CD4-positive, alpha-beta T cell (primary cell): ENCODE measurements at places on chromosomes 11 and 22.

GRCh38 chr22:29503811-29504372, 23.9 kb downstream of the NEFH start:
- no peak for DNase-seq

- DNase-seq: no peak
Observed at GRCh38 chr11:36062796-36063365, 119.0 kb downstream of the LDLRAD3 start.

GRCh38 chr22:43624144-43624998, 187.7 kb downstream of the EFCAB6 start:
- DNase-seq: no peak

DNA sequence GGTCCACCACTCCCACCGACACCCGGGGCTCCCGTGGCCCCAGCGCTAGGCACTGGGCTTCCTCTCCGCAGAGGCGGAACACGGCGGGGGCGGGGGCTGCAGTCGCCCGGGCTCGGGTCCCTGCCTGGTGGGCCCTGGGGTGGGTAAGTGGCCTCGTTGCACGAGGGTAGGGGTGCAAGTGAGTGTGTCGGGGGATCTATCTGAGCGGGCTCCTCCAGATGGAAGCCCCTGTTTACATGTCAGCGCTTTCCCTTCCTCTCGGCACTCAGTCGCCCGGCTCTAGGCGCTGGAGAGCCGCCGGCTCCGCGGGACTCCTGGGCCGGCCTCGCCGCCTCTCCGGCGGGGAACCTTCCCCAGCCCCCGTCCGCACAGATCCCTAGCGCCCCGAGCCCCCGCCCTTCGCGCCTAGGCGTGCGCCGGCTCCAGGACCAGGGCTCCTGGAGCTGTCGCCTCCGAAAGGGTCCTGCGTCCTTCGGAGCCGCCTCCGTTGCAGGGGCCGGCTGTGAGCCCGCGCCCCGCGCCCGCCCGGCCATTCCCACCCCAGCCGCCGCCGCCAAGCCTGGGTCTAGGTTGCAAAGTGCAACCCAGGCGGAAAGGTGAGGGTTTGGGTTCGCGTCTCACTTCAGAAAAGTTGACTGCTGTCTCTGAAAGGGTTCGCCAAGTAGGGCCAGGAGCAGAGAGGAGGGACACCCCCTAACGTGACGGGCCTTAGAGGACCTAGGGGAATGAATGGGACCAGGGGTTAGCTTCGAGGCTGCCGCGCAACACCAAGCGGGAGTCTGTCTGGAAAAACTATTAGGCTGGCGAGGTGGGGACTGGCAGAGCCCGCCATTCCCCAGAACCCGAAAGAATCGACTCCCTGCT, 978 bp downstream of the FLI1 start:
- peak; percentile 54 for DNase-seq

DNA sequence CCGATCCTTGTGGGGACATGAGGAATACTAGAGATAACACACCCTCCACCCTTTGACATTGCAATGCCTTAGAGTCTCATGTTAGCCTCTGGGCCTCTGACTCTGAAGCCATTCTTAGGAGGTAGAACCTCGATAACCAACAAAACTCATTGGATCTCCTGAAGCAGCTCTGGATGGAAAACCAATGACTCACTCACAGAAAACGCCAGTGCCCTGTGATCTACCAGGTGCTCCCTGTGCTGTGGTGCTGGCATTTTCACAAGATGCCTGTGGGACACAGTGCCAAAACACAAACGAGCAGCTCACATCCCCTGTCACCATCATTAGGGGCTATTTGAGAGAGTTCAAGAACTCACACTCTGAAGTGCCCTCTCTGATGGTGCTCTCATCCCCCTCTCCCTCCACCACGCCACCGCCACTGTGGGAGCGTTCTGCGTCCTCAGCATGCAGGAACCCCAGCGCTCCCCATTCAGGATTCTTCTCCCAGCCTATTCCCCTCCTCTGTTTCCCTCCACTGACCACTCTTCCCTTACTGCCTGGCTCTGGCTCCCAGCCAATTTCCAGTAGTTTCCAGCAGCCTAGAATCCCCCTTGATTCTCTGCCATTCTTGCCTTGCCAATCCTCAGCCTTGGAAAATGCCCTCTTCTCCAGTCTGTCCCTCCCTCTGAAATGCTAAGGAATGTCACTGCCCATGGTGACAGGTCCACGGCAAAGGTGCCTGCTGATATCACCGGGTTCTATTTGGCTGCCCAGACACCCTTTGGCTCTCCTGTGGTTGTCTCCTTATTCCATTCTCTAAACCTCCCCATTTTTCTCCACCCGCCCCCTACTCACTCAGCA, 4.7 kb upstream of the POLD4 start:
- no peak for DNase-seq

DNA sequence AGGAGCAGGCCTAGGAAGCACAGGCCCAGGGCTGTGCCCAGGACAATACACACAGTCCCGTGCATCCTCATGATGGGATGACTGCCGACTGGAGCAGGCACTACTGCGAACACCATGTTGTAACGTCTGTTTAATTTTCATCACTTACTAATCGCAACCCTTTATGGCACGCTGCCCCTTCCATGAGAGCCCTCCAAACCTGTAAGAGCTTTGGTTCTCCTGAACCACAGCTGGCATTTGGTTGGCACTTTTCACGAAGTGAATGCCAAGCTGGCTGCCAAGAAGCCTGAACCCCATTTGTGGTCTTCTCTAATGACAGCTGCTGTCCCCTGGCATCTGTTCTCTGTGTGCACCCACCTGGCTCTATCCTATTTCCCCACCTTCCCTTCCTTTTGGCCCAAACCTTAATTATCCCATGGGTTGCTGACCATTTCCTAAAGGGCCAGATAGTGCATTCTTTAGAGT, 36.5 kb downstream of the APOL1 start:
- DNase-seq: no peak

GRCh38 chr11:18332302-18332701, 9.9 kb downstream of the GTF2H1 start:
- DNase-seq: peak; percentile 78

DNA sequence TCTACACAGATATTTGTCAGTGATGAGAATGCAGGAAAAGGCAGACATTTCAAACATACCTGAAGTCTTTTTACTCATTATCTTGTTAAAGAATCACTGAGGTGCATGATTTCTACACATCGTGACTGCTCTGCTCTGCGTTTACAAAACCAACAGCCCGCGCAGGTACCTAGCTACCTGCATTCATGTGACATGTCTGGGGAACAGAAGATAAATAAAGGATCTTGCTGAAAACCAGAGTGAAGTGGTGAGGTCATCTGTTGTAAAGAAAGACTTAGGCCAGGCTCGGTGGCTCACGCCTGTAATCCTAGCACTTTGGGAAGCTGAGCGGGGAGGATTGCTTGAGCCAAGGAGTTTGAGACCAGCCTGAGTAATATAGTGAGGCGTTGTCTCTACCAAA, 15.7 kb downstream of the ASPHD2 start:
- no peak for DNase-seq

DNA sequence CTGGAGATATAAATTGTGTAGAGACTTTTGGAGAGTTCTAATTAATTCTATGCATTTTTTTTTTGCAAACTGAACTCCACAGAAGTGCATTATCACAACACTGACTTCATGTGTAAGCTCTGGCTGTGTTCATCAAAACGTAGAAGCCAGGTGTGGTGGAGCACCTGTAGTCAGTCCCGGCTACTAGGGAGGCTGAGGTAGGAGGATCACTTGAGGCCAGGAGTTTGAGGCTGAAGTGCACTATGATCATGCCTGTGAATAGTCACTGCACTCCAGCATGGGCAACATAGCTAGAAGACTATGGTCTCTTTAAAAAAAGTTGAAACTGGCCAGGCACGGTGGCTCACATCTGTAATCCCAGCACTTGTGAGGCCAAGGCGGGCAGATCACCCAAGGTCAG, 20.6 kb downstream of the TCF20 start:
- DNase-seq: no peak

DNA sequence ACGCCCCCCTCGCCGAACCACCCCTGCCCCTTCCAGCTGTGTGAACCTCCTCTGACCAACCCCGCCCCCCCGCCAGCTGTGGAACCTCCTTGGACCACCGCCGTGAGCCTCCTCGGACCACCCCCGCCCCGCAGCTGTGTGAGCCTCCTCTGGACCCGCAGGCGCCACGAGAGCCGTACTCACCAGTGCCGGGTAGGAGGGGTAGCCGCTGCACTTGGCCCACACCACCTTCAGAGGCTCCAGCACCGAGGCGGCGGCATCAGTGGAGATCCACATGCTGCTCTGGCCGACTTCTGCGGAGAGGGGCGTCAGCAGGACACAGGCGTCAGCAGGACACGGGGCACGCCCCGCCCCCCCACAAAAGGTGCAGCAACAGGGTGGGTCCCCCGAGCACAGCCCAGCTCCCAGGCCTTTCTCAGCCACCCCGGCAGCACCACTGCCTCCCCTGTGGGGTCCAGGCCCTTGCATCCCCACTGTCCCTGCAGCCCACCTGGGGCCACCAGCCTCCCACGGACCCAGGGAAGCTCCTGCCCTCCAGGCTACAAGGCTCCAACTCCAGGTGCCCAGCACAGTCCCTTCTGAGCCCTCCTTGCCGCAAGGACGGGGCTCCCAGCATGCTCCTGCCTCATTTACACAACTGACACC, 51.7 kb downstream of the BRD1 start:
- DNase-seq: no peak

DNA sequence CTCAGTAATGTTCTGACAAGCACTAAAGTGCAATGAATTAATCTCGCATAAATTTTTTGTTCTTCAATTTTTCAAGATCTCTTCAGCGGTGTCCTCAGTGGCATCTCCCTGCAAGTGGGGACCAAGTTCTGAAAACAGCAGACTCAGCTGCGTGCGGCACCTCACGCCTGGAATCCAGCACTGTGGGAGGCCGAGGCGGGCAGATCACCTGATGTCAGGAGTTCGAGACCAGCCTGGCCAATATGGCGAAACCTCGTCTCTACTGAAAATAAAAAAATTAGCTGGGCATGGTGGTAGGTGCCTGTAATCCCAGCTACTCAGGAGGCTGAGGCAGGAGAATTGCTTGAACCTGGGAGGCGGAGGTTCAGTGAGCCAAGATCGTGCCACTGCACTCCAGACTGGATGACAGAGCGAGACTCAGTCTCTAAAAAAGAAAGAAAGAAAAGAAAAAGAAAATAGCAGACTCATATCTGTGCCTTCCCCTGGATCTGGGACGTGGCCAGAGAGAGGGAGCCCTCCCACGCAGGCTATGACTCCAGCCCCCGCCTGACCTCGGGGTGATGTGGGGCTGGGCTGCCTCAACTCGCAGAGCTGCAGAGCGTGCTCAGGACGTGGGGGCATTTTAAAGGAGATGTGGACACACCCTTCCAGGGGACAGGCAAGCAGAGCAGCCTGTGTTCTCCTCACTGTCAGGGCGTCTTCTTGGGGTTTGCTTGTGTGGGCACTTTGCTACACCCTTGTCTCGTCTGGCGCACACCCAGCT, 346.6 kb downstream of the BRD1 start:
- no peak for DNase-seq

DNA sequence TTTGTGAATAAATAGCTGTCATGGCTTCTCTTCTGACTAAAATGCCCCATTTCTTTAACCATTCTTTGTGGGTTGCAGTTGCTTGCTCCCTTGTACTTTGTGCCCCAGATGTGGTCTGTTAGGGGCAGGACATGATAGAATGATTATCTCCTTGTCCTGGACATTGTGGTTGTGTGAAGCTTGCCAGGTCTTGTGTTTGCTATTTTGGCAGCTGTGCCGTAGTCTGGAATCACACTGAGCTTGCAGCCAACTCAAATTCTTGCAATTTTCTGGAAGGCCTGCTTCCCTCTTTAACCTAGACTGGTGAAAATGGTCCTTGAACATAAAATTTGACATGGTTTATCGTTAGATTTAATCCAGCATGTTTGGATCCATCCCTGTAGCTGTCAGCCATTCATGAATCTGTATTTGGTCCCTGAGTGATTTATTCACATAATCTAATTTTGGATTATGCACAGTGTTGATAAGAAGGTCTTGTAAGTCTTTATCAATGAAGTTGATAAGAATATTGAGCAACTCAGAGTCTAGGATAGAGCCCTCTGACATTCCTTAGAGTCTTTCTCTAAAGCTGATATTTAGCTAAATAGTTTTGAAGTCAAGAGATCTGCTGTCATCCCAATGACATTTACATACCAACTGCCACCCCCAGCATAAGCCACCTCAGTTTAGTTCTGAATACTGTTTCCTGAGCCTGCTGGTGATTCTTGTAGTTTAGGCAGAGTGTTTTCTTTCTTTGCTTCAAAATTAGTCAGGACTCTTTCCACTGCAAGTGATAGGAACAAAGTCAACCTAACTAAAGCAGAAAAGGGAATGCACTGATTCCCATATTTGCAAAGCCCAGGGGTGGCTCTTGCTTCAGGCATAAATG, 9.8 kb downstream of the SPON1 start:
- DNase-seq: no peak

GRCh38 chr22:47816863-47817210, 1054.4 kb downstream of the TBC1D22A start:
- no peak for DNase-seq

DNA sequence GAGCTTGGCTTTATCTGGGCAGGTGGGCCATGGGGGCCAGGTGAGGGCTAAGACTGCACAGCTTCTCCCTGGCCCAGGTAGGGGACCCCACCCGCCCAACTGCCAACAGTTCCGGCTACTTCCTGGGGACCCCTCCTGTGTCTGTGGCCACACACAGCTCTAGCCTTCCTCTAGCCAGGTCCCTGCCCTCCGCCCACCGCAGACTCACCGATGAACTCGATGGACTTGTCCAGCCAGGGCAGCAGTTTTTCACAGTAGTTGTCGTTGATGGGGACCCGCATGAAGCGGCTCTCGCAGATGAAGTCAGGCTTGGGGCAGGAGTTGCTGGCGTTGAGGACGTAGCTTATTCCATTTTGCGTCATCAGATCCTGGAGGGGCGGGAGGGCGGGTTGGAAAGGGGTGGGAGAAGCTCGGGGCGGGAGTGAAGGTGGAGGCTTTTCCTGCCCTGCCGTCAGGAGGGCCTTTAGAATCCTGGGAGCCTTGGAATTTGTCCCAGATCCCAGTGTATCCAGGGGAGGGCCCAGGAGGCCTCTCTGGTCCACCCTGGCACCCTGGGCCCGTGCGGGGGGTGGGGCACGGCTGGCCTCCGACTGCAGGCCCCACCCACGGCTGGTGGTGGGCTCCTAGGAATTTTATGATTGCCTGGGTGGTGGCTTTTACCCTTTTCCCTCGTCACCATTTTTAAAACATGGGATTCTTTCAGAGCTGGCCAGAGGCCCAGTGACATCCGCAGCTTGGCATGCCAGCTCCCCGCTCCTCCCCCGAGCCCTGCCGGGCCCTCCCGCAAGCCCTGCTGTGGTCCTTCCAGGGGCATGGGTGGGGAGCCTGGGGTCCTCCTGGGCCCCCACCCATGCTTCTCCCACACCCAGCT, 13.9 kb downstream of the DUSP8 start:
- DNase-seq: no peak

GRCh38 chr22:21972293-21972779, 10.3 kb downstream of the TOP3B start:
- DNase-seq: no peak
